Activated CD4-positive, alpha-beta T cell treated with anti-CD3 and anti-CD28 coated beads, Interleukin-2, amount 50 U/mL, for 24 hours (primary cell): ENCODE measurements at places on chromosomes 11 and 22.

- no peak for DNase-seq
Observed at GRCh38 chr22:50483977-50484853, 2.4 kb upstream of the MIOX start.

- no peak for DNase-seq
Observed at GRCh38 chr11:27464289-27464696, 8.3 kb downstream of the LGR4 start.

DNA sequence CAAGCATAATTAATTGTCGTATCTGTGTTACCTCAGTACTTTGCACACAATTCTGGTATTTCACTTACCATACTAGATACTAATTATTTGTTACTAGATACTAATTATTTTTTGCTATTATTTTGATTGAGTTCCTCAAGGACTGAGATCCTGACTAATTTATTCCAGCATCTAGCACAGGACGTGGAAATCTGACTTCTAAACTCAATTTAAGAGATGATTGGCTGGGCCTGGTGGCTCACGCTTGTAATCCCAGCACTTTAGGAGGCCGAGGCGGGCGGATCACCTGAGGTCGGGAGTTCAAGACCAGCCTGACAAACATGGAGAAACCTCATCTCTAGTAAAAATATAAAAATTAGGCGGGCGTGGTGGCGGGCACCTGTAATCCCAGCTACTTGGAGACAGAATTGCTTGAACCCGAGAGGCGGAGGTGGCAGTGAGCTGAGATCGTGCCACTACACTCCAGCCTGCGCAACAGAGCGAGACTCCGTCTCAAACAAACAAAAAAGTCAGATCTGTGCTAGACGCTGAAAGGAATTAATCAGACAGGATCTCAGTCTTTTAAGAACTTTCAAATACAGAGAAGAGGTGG lies 527 bp upstream of the MRPL48 start:
- DNase-seq, result no peak

DNA sequence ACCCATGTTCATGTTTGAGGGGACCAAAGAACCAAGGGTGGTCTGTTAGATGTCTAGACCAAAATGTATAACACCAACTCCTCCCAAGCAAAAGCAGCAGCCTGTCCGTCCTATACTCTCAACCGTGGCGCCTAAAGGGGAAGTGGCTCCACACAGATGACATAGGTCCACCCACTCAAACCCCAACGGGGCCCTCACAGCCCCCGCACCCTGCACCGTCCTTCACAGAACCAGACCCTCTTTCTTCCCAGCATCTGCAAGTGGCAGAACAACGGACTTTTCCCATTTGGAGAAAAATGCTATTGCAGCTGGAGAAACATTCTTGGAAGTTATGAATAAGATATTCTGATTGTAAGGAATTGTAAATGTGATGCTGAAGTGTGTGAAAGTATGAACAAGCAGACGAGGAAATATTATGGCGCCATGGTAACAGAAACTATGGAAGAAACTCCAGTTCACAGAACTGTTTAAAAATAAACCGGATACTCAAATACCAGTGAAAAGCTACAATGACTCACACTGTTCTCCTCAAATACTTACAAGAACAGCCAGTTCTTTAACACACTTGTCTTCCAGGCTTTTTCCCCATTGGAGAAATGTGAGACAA lies 76.5 kb upstream of the ARFGAP3 start:
- no peak for DNase-seq

GRCh38 chr11:15941206-15941770 lies 415.1 kb downstream of the SOX6 start:
- no peak for DNase-seq

- peak; percentile 50 for DNase-seq
Observed at GRCh38 chr22:40525250-40525884, 111.2 kb downstream of the MRTFA start.

DNA sequence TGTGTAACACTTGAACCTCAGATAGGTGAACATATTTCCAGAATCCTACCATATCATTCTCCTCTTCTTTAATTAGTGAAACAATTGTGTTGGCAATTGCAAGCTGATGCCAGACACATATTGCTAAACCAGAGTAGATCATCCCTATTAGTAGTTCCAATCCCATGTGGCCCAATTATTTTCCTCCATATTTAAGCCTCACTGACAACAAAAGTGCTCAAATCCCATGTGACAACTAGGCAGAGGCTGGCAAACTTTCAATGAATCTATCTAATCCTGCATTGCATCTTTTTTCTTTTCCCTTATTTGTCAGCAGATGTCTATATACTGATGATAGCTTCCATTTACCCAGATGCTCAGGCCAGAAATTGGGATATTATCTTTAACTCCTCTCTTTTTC lies 90.4 kb downstream of the GRIA4 start:
- DNase-seq, result no peak

GRCh38 chr11:118634431-118635236 lies 27.2 kb downstream of the PHLDB1 start:
- no peak for DNase-seq

DNA sequence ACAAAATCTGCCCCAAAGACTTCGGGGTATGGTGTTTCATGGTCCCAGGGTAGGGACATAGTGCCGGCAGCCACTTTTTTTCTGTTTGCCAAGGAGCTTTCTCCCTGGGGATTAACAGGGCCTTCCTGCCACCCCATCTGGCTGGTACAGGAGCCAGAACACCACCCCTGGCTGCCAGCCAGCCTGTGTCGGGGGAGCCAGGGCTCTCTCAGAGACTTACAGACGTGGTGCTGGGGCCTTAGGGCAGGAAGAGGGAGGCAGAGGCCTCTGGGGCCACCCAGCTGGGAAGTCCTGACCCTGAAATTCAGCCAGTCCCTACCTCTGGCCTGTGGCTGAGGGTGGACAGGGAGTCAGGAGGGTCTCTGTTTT lies 52.4 kb upstream of the CDON start:
- no peak for DNase-seq

- no peak for DNase-seq
Observed at GRCh38 chr11:18313965-18314763, 7.8 kb downstream of the HPS5 start.

DNA sequence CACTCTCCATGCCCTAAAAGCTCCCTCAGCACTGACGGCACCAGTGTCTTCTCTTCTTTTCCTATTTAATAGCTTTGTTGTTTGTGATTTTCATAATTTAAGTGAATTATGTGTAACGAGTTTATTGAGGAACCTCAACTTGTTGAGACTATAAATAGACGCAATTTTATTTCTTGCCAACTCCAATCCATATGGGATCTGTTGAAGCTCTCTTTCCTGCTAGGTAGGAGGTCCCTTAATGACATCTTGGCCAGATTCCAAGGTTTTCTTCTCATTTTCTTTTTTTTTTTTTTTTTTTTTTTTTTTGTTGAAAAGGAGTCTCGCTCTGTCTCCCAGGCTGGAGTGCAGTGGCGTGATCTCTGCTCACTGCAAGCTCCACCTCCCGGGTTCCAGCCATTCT lies 14.2 kb downstream of the RTL6 start:
- no peak for DNase-seq

DNA sequence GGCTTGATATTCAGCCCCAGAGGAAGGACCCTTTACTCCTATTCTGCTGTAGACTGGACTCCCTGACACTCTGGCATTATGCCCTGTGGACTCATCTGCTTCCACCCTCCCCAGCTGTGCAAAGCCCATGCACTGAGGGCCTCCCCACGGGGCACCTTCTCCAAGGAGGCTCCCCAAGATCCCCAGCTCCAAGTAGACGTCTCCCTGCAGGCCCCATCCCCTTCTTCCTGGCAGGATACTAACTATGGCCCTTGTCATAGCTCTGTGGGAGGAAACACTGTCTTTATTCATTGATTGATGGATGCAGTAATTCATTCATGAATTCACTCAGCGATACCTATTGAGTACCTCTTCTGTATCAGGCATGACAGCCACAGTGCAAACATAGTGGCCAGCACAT lies 15.3 kb upstream of the APOL6 start:
- no peak for DNase-seq

- DNase-seq, result no peak
Observed at GRCh38 chr22:41302021-41302767, 869 bp downstream of the ZC3H7B start.

DNA sequence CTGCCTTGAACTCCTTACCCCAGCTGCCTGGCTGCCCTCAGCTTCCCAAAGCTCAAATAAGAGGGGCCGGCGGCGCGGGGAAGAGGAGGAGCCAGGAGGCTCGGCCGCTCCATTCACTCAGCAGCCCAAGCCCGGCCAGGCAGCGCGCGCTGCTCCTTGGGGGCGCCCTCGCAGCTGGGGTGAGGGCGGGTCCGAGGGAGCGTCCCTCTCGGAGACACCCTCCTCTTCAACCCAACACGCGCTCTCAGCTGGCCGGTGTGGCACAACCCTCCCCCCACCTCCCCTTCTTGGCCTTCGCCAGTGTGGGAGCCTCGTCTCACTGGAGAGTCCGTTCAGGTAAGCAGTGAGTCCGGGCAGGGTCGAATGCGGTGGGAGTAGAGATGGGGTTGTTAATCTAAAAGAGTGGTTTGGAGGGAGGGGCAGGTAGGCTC lies at the start of gene WT1:
Gene WT1 (minus strand): TSS at position 29 of the 431 bp plus-strand sequence.
- no peak for DNase-seq

DNA sequence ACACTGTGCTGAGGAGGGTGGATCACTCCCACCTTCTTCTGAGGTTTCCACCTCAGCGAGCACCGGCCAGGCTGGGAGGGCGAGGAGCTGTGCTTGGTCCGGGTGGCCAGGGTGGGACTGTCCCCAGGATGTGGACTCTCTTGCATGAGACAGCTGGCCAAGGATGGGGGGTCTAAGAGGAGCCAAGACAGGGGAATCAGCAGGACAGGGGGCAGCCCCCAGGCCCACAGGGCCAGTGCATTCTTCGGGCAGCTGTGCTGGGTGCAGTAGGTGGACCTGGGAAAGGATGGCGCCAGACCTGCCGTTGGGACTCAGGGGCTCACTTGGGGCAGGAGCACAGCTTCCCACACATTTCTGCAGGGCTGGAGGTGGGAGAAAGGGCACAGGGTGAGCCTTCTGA lies 9.5 kb downstream of the APOBEC3A start:
- no peak for DNase-seq

DNA sequence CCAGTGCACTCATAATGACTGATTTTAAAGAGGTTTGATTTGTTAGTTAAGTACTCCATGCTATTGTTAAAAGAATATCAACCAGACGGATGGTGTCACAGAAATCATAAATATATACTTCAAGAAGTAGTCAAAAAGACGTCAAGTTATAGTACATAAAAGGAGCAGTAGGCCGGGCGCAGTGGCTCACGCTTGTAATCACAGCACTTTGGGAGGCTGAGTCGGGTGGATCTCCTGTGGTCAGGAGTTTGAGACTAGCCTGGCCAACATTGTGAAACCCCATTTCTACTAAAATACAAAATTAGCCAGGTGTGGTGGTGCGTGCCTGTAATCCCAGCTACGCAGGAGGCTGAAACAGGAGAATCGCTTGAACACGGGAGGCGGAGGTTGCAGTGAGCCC lies 721.7 kb downstream of the JRKL start:
- DNase-seq, result no peak

GRCh38 chr11:65576232-65576866 lies 496 bp downstream of the EHBP1L1 start:
- DNase-seq, result no peak

- no peak for DNase-seq
Observed at GRCh38 chr22:49664371-49664881, 163.2 kb downstream of the BRD1 start.

- DNase-seq, result no peak
Observed at GRCh38 chr11:12287374-12288211, 89.8 kb upstream of the PARVA start.

DNA sequence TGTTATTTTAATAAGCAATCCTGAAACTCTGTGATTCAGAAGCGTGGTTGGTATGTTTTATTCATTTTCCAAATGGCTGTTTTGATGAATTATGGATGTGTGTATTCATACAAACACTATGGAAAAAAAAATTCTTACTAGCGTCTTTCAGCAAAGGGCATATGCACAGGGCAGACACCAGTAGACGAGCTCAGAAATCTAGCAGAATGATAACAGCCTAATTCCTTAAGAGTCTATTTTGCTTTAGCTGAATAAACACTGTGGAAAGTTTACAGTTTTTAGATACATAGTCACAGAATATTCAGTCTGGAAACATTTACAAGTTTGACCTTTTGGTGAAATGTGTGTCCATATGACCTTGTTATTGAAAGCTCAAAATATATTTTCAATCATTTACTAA lies 418.8 kb upstream of the LUZP2 start:
- no peak for DNase-seq

GRCh38 chr11:60899977-60900376 lies 6.4 kb downstream of the PRPF19 start:
- DNase-seq, result no peak

GRCh38 chr22:16563555-16564520 lies 28.8 kb downstream of the CCT8L2 start:
- DNase-seq, result no peak

- no peak for DNase-seq
Observed at GRCh38 chr22:30038219-30038618, 42.0 kb upstream of the HORMAD2 start.

GRCh38 chr11:31651822-31652221 lies 142.3 kb downstream of the ELP4 start:
- DNase-seq, result no peak

GRCh38 chr11:32115446-32115845 lies 24.6 kb downstream of the RCN1 start:
- no peak for DNase-seq

- no peak for DNase-seq
Observed at GRCh38 chr11:26655287-26655686, 66.6 kb downstream of the SLC5A12 start.

- DNase-seq, result no peak
Observed at GRCh38 chr11:71118671-71119250, 133.6 kb downstream of the SHANK2 start.

- DNase-seq, result no peak
Observed at GRCh38 chr11:130653838-130654636, 205.6 kb downstream of the ADAMTS15 start.
